ENCODE measurements at places on chromosomes 7 and 10.

GRCh38 chr7:27434756-27435400 lies 192.3 kb downstream of the EVX1 start:
- DNase-seq: no peak

DNA sequence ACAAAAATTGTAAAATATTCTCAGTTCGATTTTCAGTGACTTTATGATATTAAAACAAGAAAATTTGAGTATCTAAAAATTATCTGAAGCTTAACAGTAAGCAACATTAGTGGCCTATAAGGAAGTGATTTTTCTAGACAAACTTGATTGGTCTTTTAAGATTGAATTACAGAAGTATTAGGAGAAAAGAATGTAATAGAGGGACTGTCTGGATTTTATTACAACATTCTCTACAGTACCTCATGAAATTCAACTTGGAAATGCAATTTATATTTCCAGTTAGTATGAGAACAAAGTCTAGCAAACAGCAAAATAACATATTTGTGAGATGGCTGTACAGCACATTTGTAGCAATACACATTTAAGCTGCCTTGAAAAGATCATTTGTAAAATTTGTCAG lies 18.8 kb downstream of the REEP3 start:
- no peak for DNase-seq

DNA sequence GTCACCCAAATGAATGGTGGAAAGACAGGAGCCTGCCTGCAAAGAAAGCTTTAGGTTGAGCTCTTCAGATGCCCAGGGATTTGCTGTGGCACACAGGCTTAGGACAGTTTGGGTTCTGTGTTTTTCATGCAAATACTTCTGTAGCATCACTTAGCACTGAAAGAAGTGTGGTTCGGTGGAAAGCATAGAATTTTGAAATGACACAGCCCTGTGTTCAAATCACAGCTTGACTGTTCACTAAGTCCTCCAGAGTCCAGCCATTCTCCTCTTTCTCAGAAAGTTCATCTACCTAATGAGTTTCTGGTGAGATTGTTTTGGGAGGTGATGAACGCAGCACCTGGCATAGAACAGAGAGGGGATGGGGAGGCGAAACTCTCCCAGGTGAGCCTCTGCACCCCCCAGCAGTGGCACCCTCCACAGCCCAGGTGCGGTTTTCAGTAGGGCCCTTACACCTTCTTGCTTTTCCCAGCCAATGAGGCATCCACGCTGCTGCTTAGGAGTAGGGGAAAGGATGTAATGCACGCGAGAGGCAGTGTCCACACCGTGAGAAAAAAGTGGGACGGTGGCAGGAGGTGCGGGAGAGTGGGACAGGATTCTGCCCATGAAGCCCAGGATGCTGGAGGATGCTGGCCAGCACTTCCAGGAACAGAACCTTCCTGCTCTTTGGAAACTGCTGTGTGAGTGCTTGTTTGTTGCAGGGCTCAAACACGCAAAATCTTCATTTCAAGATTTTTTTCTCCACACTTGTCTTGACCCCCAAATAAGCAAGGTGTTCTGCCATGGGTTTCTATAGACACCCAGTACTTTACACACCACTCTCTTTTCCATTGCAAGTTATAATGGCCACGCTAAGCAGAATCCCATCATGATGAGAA lies 11.6 kb downstream of the EN2 start:
- no peak for DNase-seq

GRCh38 chr7:146922782-146923181 lies 806.2 kb downstream of the CNTNAP2 start:
- DNase-seq: no peak

DNA sequence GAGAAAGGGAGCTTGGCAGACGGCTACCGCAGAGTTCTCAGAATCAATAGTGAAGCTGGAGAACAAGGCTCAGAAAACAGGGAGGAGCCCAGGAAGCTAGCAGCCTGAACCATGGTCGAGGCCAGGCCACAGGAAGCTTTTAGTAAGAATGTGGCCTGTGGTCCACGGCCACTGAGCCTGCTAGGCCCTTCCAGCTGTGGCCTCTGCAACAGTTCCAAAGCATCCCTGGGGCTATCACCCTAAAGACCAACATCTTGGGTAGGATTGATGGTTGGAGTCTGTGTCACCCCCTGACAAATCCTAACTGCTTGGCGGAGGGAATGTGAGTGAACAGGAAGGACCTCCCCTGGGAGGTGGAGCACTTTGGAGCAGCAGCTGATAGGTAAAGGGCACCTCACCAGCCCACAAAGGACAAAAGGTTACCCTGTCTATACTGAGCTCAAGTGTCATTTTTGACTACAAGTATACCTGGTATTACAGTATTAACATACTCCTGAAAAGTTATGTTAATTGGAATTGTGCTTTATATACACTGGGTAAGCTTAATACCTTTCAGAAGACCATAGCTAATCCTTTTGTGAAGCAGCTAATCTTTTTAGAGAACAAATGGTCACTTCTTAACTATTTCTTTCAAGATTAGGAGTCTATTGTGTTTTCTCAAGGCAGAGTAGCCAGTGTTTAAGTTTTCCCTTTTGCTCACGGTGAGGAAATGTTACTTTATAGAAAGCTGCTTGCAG lies 18.7 kb downstream of the PTPRE start:
- no peak for DNase-seq

DNA sequence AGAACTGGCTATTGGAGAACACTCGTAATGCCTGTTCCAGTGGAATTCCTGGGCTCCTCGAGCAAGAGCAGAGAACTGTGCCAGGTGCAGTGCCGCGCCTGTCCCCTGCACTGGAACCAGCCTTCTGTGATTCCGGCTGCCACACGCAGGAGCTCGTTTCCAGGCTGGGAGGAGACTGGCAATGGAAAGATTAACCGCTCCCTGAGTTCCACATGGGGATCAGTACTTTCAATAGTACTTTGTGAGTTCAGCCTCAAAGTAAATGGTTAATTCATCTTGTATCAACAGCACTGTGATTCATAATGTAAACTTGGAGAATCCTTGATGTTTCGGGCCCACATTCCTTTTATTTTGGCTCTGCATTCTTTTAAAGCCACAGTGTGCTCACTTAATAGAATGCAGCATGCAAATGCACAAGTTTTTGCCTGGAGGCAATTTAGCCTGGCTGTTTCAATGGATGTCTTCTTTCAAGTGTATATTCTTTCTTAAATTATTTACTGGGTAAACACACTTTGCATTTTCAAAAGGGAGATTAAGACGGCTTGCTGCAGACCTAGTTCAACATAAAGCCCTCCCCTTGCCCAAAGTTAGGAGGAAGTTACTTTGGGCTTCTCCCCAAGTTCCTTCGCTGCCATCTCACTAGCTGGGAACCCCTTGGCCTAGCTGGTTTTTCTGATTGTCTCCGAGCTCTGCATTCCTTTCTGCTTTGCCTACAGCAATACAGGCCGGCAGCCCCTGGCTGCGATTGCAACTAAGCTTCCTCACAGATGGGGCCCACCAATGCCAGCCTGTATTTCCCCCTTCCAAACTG lies 138.1 kb upstream of the TCF7L2 start:
- peak; percentile 27 for DNase-seq

GRCh38 chr7:381211-382042 lies 91.5 kb downstream of the FOXL3 start:
- no peak for DNase-seq

DNA sequence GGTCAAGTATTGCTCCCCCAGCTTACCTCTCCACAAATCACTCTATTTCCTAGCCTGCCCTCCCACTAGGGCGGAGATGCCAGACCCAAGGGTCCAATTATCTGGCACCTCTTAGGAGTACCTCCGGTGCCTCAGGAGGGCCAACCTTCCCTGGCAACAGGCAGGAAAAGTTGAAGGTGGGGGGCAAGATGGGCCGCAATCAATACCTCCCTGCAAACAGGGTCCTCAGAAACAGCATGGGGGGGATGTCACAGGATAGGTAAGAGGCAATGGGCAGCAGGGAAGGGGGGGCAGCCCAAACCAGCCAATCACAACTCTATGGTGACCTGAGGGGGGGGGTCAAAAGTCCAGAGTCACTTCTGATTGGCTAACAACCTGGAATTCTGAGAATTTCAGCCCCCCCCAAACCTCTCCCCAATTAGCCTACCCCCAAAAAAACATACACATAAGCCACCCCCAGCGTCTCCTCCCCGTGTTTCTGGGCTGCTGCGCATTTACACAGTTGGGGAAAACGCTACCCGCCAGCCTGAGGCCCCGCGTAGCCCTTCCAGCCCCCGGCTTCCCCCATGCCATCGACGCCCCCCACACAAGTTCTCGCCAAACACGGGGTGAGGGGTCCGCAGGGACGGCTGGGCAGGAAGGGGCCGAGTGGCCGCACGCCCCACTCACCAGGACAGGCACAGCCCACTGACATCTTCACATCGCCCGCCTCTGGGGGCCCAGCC lies 589 bp downstream of the LDB1 start:
- peak; percentile 28 for DNase-seq

- no peak for DNase-seq
These were observed 3.1 kb upstream of the MRC1 start for GRCh38 chr10:17805921-17806577.

GRCh38 chr7:128041203-128041602 lies 10.0 kb upstream of the LRRC4 start:
- DNase-seq: peak; percentile 74

DNA sequence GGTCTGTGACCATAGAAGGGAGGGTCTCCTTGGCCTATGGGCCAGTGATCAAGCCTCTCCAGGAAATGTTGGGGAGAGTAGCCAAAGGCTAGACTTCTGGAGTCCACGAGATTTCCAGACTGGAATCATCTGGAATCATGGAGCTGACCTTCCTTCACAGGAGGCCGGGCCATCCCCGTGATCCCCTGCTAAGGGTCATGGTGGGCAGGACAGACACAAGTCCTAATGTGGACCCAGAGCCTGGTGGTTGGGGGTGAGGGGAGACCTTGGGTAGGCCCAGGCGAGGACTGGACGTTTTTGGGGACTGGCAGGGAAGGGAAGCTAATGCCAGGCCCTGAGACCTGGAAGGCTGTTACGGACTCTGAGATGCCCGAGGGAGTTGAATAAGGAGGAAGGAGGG lies 9.8 kb upstream of the GRID1 start:
- no peak for DNase-seq

GRCh38 chr7:18656362-18656761 lies 160.8 kb downstream of the HDAC9 start:
- DNase-seq: no peak

Measured in DMS79 (cell line).